ENCODE measurements at places on chromosomes 1 and 21. TPM values are rescaled to one million over a fixed set of nuclear protein-coding genes. Genes with fewer than 3 reads are reported as not detected.

GBP2 gene
- 81.0 TPM for total RNA-seq

C1QA gene
- 38.5 TPM for total RNA-seq

WNT2B gene
- 5.9 TPM for total RNA-seq

SFN gene
- 253 TPM for total RNA-seq

MYBPH gene
- total RNA-seq = not detected

IL24 gene
- total RNA-seq = not detected

DNA sequence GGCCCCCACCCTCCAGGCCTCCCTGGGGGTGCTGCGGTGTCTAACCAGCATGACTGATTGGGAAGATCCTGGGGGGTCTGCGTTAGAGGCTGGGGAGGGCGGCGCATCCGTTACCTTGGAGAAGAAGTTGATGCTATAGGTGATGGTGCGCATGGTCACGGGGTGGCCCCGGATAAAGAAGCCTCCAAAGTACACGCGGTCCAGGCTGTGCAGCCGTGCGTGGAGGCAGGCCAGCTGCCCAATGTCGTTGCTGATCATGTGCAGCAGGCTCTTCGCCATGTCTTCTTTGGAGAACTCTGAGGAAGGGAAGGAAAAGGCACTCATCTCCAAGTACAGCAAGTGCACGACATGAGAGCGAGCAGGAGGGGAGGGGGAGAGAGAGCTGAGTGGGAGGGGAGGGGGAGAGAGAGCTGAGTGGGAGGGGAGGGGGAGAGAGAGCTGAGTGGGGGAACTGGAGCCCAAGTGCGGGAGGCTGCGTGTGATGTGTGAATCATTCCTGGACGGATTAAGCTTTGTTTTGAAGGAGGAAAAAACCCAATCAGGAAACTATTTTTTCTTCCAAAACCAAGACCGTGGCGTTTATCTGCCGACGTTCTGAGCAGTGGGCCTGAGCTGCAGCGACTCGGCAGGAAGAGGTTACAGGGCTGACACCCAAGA lies 7.2 kb downstream of the PANK4 start:
- H3K36me3 ChIP-seq = peaks cover 27% of the 10 kb centered on the region
- no peak overlapping the region for H3K4me3 ChIP-seq
- no peak for DNase-seq
- no peak overlapping the region for H3K27ac ChIP-seq

- H3K27ac ChIP-seq = peak overlapping the region; percentile 12
- no peak overlapping the region for H3K4me3 ChIP-seq
- DNase-seq = no peak
- H3K27me3 ChIP-seq = no peaks in the 10 kb centered on the region
- peaks cover 8% of the 10 kb centered on the region for H3K4me1 ChIP-seq
- no peaks in the 10 kb centered on the region for H3K36me3 ChIP-seq
Observed at GRCh38 chr1:165633614-165634013, 2.6 kb downstream of the MGST3 start.

DNA sequence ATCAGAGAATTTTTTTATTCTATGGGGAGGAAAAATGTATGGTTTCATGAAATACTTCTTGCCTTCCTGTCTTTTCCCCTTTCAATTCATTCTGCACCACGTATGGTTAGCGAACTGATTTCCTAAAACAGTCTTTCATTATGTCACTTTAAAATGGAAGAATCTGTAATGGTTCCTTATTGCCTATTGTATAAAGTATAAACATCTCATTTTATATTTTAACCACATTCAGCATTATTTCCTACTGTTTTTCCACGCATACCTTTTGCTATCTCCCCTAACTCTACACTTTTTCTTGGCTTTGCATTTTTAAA lies 232.3 kb upstream of the B3GALT2 start:
- DNase-seq = no peak
- no peaks in the 10 kb centered on the region for H3K27me3 ChIP-seq
- no peaks in the 10 kb centered on the region for H3K36me3 ChIP-seq
- no peak overlapping the region for H3K4me3 ChIP-seq
- H3K4me1 ChIP-seq = no peaks in the 10 kb centered on the region

- no peaks in the 10 kb centered on the region for H3K36me3 ChIP-seq
- H3K27me3 ChIP-seq = no peaks in the 10 kb centered on the region
- H3K27ac ChIP-seq = no peak overlapping the region
- no peak overlapping the region for H3K4me3 ChIP-seq
- no peaks in the 10 kb centered on the region for H3K4me1 ChIP-seq
Observed at GRCh38 chr21:17693801-17694200, 81.1 kb upstream of the BTG3 start.

GRCh38 chr1:40226192-40226591 lies 21.5 kb upstream of the TMCO2 start:
- H3K4me3 ChIP-seq = no peak overlapping the region
- no peak overlapping the region for H3K27ac ChIP-seq
- no peak for DNase-seq

DNA sequence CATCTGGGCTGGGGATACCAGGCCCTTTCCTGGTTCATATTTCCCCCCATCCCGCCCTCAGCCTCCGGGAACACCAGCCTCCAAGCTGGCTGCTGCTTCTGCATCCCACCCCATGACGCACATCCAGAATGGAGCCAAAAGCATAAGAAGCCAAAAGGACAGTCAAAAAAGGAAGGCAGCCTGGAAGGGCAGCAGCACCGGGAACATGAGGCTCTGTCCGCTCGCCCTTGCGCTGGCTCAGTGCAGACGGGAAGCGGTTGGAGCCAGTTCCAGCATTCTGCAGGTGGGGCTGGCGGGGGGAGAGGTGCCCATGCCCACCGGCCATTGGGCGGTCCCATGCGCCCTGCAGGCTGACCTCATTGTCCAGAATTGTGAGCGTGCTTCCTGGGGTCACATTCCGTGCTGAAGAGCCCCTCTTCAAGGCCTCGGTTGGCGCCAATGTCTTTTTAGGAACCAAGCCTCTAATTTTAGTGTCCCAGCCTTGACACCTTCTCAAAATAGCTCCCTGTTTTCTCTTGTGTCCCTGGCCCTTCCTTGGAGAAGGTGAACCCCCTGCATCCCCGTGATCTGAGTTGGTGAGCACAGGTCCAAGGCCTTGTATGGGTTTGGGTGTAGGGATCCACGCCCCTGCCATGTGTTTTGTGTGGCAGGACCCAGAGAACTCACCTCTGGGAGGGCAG lies 28.4 kb upstream of the NPPB start:
- no peak overlapping the region for H3K27ac ChIP-seq
- H3K36me3 ChIP-seq = no peaks in the 10 kb centered on the region
- H3K4me1 ChIP-seq = no peaks in the 10 kb centered on the region
- H3K27me3 ChIP-seq = no peaks in the 10 kb centered on the region

DNA sequence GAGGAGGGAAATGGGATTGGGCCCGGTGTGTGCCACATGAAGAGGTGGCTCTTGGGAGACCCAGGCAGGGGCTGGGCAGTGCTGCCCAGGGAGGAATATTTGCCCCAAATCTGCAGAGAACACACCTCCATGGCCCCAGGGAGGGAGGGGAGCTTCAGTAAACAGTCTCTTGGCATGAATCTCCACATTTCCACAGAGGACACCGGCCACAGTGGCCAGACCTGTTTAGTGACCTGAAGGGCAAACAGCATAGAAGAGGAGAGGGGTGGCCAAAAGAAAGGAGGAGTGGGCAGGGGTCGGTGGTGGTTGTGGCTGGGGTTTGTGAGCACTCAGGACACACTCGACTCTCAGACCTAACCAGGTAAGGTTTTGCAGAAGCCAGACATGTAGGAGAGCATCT lies 54.0 kb upstream of the IFFO2 start:
- H3K36me3 ChIP-seq = no peaks in the 10 kb centered on the region
- no peak overlapping the region for H3K4me3 ChIP-seq
- no peak for DNase-seq
- peaks cover 23% of the 10 kb centered on the region for H3K4me1 ChIP-seq
- no peaks in the 10 kb centered on the region for H3K27me3 ChIP-seq

GRCh38 chr1:95035536-95035935 lies 37.2 kb downstream of the ALG14 start:
- H3K36me3 ChIP-seq = no peaks in the 10 kb centered on the region
- H3K27ac ChIP-seq = no peak overlapping the region
- no peaks in the 10 kb centered on the region for H3K4me1 ChIP-seq
- no peak for DNase-seq

- no peak overlapping the region for H3K27ac ChIP-seq
- H3K36me3 ChIP-seq = no peaks in the 10 kb centered on the region
- H3K4me3 ChIP-seq = no peak overlapping the region
- no peaks in the 10 kb centered on the region for H3K27me3 ChIP-seq
Observed at GRCh38 chr1:247376659-247377058, 39.3 kb upstream of the NLRP3 start.

DNA sequence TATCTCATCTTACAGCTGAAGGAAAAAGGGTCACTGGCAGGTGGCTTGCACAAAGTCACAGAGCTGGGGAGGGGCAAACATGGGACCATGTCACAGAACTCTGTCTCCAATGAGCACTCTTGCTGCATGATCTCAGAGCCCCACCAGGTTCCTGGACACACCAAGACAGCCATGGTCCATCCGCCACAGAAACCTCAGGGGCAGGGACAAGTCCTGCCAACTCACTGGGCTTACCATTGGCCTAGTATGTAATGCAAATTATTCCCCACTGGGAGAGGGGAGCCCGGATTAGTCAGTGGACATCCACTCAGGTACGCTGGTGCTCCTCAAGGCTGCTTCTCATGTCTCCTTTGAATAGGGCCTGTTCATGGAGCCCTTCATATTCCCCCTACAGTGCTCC lies 14.2 kb downstream of the S100A7A start:
- H3K27me3 ChIP-seq = no peaks in the 10 kb centered on the region
- no peak overlapping the region for H3K27ac ChIP-seq
- no peak overlapping the region for H3K4me3 ChIP-seq
- no peaks in the 10 kb centered on the region for H3K4me1 ChIP-seq
- no peak for DNase-seq
- no peaks in the 10 kb centered on the region for H3K36me3 ChIP-seq

GRCh38 chr1:82226186-82226505 lies 425.4 kb downstream of the ADGRL2 start:
- H3K27ac ChIP-seq = no peak overlapping the region
- no peak overlapping the region for H3K4me3 ChIP-seq
- DNase-seq = no peak
- no peaks in the 10 kb centered on the region for H3K27me3 ChIP-seq
- H3K4me1 ChIP-seq = peaks cover 5% of the 10 kb centered on the region

DNA sequence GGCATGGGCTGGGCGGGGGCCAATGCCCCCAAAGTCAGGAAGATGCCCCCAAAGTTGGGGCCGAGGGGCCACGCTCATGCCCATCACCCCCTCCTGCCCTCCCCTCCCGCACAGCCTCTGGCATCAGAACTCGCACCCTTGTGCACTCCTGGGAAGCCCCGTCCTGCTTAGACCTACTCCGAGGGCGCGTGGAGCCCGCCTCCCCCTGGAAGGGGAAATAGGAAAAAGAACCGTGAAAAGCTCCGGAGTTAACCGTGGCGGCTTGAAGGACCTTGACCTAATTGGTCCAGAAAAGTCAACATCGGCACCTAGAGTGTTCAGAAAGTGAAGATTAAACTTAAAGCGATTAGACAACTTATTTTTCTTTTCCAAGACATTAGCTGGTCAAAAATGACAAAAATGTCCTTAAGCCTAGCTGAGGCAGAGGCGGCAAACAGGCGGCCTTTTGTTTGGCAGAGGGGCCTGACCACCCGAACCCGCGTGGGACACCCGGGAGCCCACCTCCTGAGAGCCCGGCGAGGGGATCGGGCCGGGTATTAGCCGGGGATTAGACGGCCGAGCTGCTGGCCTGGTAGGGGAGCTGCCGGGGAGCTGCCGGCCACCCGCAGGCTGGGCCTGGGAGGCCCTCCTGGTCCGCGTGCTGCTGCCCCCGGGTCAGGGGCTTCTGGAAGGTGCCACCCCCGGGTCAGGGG lies 65.5 kb downstream of the PRDM16 start:
- H3K27ac ChIP-seq = no peak overlapping the region
- no peak for DNase-seq
- H3K4me3 ChIP-seq = no peak overlapping the region
- no peaks in the 10 kb centered on the region for H3K4me1 ChIP-seq
- no peaks in the 10 kb centered on the region for H3K36me3 ChIP-seq

- peak overlapping the region; percentile 53 for H3K27ac ChIP-seq
- no peaks in the 10 kb centered on the region for H3K27me3 ChIP-seq
- peaks cover 11% of the 10 kb centered on the region for H3K4me1 ChIP-seq
- DNase-seq = peak; percentile 46
- H3K4me3 ChIP-seq = no peak overlapping the region
Observed at GRCh38 chr1:43405219-43405875, 15.6 kb downstream of the SZT2 start.

- no peaks in the 10 kb centered on the region for H3K27me3 ChIP-seq
- no peak overlapping the region for H3K4me3 ChIP-seq
- H3K27ac ChIP-seq = peak overlapping the region; percentile 57
- DNase-seq = no peak
- H3K4me1 ChIP-seq = no peaks in the 10 kb centered on the region
- H3K36me3 ChIP-seq = no peaks in the 10 kb centered on the region
Observed at GRCh38 chr1:66562561-66562960, 28.6 kb downstream of the SGIP1 start.

- peaks cover 5% of the 10 kb centered on the region for H3K4me1 ChIP-seq
- H3K36me3 ChIP-seq = no peaks in the 10 kb centered on the region
- DNase-seq = no peak
- H3K4me3 ChIP-seq = no peak overlapping the region
- no peaks in the 10 kb centered on the region for H3K27me3 ChIP-seq
- H3K27ac ChIP-seq = no peak overlapping the region
Observed at GRCh38 chr1:19317126-19317910, 5.2 kb downstream of the SLC66A1 start.

GRCh38 chr21:15029077-15029476 lies 35.7 kb downstream of the NRIP1 start:
- no peak for DNase-seq
- no peaks in the 10 kb centered on the region for H3K36me3 ChIP-seq
- H3K27me3 ChIP-seq = no peaks in the 10 kb centered on the region

GRCh38 chr1:28956038-28956464 lies 41.7 kb downstream of the EPB41 start:
- H3K4me1 ChIP-seq = no peaks in the 10 kb centered on the region
- H3K4me3 ChIP-seq = no peak overlapping the region

DNA sequence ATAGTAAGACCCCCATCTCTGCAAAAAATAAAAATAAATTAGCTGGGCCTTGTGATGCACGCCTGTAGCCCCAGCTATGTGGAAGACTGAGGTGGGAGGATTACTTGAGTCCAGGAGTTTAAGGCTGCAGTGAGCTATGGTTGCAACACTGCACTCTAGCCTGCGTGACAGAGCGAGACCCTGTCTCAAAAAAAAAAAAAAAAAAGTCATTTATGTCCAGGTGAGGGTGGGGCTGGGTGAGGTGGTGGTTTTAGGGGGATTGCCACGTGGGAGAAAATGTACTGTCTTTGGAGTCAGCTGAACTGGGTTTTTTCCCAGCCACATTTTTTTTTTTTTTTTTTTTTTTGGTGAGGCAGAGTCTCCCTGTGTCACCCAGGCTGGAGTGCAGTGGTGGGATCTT lies 6.7 kb downstream of the PIK3CD start:
- H3K36me3 ChIP-seq = no peaks in the 10 kb centered on the region
- no peak for DNase-seq
- no peak overlapping the region for H3K27ac ChIP-seq
- H3K27me3 ChIP-seq = peaks cover 7% of the 10 kb centered on the region
- no peaks in the 10 kb centered on the region for H3K4me1 ChIP-seq

GRCh38 chr1:247468481-247469140 lies 10.7 kb upstream of the OR2B11 start:
- no peak overlapping the region for H3K4me3 ChIP-seq
- no peak overlapping the region for H3K27ac ChIP-seq
- no peaks in the 10 kb centered on the region for H3K27me3 ChIP-seq
- DNase-seq = no peak
- H3K4me1 ChIP-seq = no peaks in the 10 kb centered on the region
- no peaks in the 10 kb centered on the region for H3K36me3 ChIP-seq

GRCh38 chr1:7468248-7468647 lies 302.8 kb upstream of the VAMP3 start:
- H3K4me3 ChIP-seq = no peak overlapping the region
- no peaks in the 10 kb centered on the region for H3K27me3 ChIP-seq
- no peak for DNase-seq

GRCh38 chr21:33196941-33197374 lies 32.8 kb upstream of the IFNAR2 start:
- H3K4me1 ChIP-seq = peaks cover 6% of the 10 kb centered on the region
- H3K4me3 ChIP-seq = no peak overlapping the region
- H3K27me3 ChIP-seq = no peaks in the 10 kb centered on the region
- peak; percentile 60 for DNase-seq
- no peak overlapping the region for H3K27ac ChIP-seq
- H3K36me3 ChIP-seq = no peaks in the 10 kb centered on the region
